SJCRH30 (cell line): ENCODE measurements at places on chromosomes 1 and 21. TPM values are rescaled to one million over a fixed set of nuclear protein-coding genes. Genes with fewer than 3 reads are reported as not detected.
A peak's percentile ranks its signal among the peaks of the same experiment; 100 is the strongest.

GRCh38 chr21:43328958-43329691 lies 97.8 kb downstream of the SIK1 start:
- DNase-seq = peak; percentile 26
- no peaks in the 10 kb centered on the region for H3K36me3 ChIP-seq
- H3K27ac ChIP-seq = no peak overlapping the region

GRCh38 chr21:26739189-26739588 lies 106.0 kb downstream of the ADAMTS1 start:
- H3K27me3 ChIP-seq = no peaks in the 10 kb centered on the region
- no peak for DNase-seq
- H3K4me3 ChIP-seq = no peak overlapping the region
- H3K27ac ChIP-seq = no peak overlapping the region

- H3K27ac ChIP-seq = no peak overlapping the region
- no peak overlapping the region for H3K4me3 ChIP-seq
- H3K4me1 ChIP-seq = no peaks in the 10 kb centered on the region
- no peaks in the 10 kb centered on the region; the same call in 1 of the 2 replicates for H3K27me3 ChIP-seq
- no peaks in the 10 kb centered on the region for H3K36me3 ChIP-seq
Observed at GRCh38 chr1:115365738-115366137, 27.7 kb upstream of the NGF start.

DNA sequence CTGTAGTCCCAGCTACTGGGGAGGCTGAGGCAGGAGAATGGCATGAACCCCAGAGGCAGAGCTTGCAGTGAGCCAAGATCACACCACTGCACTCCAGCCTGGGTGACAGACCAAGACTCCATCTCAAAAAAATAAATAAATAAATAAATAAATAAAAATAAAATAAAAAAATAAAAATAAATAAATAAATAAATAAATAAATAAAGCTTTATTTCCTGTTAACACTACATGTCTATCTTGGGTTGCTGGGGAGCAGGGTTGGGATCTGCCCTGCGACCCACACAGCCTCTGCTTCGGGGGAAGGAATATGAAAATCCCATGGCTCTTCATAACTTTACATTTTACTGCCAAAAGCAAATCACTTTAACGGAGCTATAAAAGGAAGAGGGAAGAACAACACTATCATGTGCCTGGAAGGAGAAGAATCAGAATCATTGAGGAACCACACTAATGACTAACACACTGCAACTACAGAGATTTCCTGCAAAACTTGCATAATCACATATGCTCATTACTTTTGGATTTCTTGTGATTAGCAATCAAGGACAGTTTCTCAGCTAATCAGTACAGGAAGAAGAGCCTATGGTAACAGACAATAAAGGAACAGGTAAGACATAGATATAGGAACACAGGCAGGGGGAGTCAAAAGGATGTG lies 72.8 kb upstream of the CD55 start:
- H3K36me3 ChIP-seq = no peaks in the 10 kb centered on the region
- H3K27me3 ChIP-seq = 0 out of 2 replicates have a peak, but pooled peaks cover 2% of the 10 kb centered on the region
- DNase-seq = no peak

GRCh38 chr1:236893626-236894545 lies 98.8 kb downstream of the MTR start:
- H3K36me3 ChIP-seq = peaks cover 4% of the 10 kb centered on the region
- H3K4me1 ChIP-seq = no peaks in the 10 kb centered on the region
- no peak overlapping the region for H3K4me3 ChIP-seq
- DNase-seq = no peak
- no peaks in the 10 kb centered on the region for H3K27me3 ChIP-seq

DNA sequence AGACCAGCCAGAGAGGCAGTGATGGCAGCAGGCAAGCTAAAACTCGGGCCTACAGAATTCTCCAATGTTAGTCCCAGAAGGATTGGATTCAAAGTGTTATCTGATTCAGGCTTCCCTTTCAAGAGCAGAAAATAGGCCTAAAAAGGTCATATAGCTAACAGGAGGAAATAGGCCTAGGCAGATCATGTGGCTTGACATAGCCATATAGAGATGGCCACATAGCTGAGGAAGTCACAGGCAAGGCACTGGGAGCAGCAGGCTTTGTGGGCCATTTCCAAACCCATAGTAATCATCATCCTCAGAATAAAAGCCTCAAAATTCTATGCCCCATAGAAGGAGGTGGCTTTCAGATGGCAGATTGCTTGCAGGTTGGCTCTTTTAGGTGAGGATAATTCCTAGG lies 29.0 kb upstream of the LMO4 start:
- no peak overlapping the region for H3K4me3 ChIP-seq
- DNase-seq = no peak
- H3K4me1 ChIP-seq = no peaks in the 10 kb centered on the region
- H3K36me3 ChIP-seq = no peaks in the 10 kb centered on the region
- H3K27ac ChIP-seq = no peak overlapping the region

Gene TFF3
- 48.5 and 52.7 TPM in 2 replicates for total RNA-seq

Gene ELAVL4
- total RNA-seq = not detected in 2 replicates

Gene CNTN2
- total RNA-seq = 0.08 and 0.36 TPM in 2 replicates

Gene ANGEL2
- 59.9 and 70.7 TPM in 2 replicates for total RNA-seq

Gene S100A1
- total RNA-seq = 3.6 and 4.4 TPM in 2 replicates
